ENCODE measurements at places on chromosomes 12 and 14. TPM values are rescaled to one million over a fixed set of nuclear protein-coding genes. Genes with fewer than 3 reads are reported as not detected.

DNA sequence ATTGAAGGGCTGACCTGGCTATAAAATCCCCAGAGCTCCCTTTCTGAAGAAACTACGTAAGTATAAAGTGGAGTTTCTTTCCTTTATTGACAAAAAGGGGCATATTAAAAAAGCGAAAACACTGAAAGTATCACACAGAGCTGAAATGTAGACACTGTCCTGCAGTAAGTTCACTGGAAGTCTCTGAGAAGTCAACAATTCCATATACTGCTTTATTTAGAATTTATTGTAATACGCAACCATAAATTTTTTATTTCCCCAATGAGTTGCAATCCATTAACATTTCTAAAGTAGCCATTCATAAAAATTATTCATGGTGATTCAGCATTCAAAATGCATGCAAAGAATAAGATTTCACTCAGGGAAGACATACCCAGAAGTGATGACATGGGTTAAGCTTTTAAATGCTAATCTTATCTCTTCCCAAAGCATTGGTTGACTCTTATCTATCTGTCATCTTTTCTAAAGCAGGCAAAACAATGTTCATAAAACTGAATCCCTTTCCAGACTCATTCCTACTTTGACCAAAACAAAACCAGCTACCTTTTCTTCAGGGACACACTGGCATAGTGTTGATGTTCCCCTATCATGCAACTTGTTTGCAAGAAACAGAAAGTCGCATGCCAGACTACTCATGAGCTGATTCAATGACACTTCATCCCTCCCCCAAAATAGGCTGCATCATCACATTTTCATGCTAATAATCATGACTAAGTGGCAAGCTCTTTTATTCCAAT, 17.3 kb downstream of the KITLG start:
- DNase-seq = no peak

The STON2 gene
- total RNA-seq = 39.3 TPM

DNA sequence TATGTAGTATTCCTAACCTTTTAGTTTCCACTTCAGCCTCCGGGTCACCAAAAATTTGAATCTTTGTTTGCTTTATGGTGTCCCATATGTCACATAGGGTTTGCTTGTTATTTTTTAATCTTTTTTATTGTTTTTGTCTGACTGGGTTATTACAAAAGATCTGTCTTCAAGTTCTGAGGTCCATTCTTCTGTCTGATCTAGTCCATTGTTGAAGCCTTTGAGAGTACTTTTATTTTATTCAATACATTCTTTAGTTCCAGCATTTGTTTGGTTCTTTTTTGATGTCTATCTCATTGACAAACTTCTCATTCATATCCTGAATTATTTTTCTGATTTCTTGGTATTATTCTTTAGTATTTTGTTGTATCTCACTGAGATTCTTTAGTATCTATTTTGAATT, 99.8 kb downstream of the GPR65 start:
- DNase-seq = no peak

DNA sequence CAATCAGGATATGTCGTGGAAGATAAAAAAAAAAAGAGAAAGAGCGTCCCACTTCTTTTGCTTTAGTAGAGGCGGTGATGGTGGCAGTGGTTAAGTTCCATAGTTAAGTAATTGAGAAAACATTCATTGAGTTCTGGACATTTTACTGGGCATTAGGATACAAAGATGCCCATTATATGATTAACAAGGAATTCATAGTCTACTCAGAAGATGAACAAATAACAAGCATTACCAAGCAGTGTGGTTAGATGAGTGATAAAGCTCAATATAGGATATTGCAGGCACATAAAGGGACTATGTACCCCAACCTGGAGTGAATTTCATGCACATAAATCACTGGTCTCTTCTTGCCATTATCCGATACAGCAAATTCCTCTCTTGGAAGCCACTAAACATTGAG, 53.7 kb downstream of the ALG10B start:
- no peak for DNase-seq

- DNase-seq = peak; percentile 54
Measured at GRCh38 chr12:98955284-98955683, 310.2 kb downstream of the APAF1 start.

- DNase-seq = no peak
Measured at GRCh38 chr14:60165547-60165876, 314 bp upstream of the DHRS7 start.

The GDF3 gene
- total RNA-seq = not detected

- no peak for DNase-seq
Measured at GRCh38 chr14:103862393-103862782, 15.0 kb upstream of the PPP1R13B start.

DNA sequence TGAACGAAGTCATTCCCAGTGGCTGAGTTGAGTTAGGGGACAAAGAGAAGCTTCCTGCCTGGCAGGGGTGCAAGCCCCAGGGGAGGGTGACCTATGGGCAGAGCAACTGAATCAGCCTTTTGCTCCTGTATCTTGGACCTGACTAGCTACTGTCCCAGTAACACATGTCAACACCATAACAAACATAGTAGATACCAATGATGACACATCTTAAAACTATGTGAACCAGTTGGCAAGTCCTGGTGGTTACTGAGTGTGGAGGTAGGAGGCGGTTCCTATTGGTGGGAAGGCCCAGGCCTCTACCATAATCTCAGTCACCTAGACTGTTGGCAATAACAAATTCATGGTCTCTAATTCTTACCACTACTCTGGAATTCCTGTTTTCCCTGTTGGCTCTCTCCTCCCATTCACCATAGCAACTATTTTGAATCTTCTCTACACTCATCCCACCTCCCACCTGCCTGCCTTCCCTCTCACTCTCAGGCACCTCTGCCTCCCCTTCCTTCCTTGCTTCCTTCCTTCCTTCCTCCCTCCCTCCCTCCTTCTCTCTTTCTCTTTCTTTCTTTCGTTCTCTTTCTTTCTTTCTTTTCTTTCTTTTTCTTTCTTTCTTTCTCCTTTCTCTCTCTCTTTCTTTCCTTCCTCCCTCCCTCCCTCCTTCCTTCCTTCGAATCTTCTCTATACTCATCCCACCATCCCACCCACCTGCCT, 8.1 kb upstream of the P2RX7 start:
- DNase-seq = peak; percentile 80

DNA sequence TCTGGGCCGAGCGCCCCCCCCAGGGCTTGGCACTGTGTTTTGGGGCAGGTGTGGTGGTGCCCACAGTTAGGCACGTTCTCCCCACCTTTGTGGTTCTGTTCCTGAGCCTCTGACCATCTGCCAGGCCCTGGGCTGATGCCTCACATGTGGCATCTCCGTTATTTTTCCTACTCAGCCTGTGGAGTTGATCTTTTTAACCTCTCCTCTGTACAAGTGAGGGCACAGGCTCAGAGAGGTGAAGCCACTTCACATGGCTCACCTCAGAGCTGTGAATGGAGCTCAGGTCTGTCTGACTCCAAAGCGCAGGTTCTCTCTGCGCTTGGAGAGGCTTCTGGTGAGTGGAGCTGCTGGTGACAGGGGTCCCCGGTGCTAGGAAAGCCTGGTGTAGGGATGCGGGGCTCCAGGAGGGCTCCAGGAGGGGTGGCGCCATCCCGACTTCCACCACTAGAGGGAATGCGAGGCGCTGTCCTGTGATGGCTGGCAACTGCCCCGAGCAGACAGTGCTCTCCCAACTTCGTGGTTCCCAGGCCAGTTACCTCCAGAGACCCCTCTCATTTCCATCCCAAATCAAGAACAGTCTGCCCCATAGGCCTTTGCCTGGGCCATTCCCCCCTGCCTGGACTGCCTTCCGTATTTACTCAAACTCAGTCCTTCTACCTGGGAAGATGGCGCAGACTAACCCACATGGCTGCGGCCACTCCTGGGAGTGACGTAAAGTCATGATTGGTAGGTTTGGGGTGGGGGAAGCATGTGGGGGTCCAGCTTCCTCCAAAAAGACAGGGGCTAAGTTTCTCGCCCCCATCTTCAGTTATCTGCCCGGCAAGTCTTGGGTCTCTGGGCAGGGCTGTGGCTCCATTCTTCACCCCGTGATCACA, 9.9 kb downstream of the BCL7A start:
- DNase-seq = peak; percentile 78

GRCh38 chr12:119666226-119666795, 1.6 kb upstream of the PRKAB1 start:
- DNase-seq = no peak

DNA sequence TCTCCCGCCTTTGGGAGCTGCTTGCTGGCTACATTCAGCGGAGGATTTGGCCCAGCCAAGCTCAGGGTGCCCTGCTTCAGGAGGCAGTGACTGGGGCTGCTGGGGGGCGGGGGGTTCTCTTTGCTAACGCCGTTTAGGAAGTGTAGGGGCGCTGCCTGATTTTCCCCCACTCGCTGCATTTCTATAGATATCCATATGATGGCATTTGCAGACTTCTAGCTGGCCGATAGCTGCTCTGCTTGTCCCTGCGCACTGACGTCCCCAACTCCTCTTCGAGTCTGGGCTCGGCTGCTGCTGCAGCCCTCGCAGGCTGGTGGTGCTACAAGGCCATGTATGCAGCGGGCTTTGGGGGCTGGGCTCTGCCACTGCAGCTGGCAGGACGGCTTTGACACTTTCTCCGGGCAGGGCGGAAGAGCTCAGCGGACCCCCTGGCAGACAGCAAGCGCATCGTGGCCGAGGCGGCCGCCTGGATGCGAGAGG, 3.1 kb downstream of the LRFN5 start:
- DNase-seq = no peak

The SIX1 gene
- total RNA-seq = 6.7 TPM

DNA sequence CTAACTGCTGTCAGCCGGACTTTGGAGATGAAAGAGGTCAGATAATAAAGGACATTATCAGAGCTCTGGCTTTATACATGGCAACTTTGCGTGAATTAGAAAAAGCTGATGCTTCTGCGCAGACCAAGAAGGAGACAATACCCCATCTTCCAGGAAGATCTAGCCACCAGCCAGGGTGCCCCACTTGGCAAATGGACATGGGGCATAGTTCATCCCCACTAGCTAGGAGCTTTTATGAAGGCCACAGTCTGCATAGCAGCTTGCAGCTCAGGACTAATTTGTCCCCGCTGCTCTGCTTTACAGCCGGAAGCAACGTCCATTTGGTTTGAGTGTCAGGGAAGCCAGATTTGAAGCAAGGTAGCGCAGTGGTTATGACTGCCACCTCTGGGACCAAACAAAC, 101.0 kb downstream of the TMEM132C start:
- DNase-seq = no peak

DNA sequence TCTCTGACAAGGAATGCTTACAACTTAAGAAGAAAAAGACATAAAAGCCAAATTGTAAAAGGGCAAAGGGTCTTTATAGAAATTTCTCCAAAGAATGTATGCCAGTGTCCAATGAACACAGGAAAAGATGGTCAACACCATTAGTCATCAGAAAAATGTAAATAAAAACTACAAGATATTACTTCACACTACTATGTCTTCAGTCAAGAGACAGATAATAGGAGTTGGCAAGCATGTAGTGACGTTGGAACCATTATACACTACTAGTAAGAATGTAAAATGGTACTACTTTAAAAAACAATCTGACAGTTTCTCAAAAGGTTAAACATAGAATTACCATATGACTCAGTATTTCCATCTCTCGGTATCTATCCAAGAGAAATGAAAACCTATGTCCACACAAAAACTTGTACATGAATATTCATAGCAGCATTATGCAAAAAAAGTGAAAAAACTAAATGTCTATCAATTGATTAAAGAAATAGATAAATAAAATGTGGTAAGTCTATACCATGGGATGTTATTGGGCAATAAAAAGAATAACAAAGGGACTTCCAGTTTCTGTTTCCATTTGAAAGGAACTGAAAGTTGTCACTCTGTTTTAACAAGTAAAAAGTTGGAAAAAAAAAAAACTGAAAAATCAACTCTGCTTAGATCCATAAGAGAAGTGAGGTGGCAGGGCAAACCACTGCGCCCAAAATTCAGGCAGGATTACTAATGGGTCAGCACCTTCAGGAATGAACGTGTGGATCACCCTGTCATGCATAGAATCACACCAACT, 69.8 kb downstream of the ALG10B start:
- DNase-seq = no peak

DNA sequence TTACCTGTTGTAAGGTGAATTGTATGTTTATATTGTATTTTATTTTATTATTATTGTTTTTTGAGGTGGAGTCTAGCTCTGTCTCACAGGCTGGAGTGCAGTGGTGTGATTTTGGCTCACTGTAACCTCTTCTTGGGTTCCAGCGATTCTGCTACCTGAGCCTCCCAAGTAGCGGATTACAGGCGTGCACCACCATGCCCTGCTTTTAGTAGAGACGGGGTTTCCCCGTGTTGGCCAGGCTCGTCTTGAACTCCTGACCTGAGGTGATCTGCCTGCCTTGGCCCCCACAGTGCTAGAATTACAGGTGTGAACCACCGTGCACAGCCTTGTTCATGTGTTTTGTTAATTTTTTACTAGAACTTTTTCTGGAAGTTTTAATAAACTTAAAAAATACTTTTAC, 3.8 kb downstream of the ATF7IP start:
- DNase-seq = no peak

GRCh38 chr12:27969624-27970400, 2.7 kb downstream of the PTHLH start:
- DNase-seq = peak; percentile 78

DNA sequence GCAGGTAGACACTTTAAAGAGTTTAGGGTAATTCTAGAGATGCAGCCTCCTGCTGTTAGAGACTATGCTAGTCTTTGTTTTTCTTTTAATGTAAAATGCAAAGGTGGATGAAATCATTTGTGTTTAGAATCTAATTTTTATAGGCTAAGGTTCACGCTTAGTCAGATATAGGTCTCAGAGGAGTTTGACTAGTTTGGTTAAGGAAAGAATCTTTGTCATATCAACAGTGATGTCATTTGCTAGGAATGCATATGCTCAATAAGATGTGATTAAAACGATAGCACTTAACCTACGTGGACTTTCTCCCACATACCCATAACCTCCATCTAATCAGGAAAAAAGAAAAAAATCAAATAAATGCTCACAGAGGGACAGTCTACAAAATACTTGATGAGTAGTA, 859.3 kb upstream of the ATXN7L3B start:
- DNase-seq = no peak

The GLI1 gene
- total RNA-seq = 0.54 TPM

- no peak for DNase-seq
Measured at GRCh38 chr14:28303248-28303647, 463.3 kb upstream of the FOXG1 start.

The AQP6 gene
- total RNA-seq = 0.86 TPM

Measured in Calu3 (cell line).